LNCaP clone FGC (cell line): ENCODE measurements at places on chromosomes 7 and 10.

DNA sequence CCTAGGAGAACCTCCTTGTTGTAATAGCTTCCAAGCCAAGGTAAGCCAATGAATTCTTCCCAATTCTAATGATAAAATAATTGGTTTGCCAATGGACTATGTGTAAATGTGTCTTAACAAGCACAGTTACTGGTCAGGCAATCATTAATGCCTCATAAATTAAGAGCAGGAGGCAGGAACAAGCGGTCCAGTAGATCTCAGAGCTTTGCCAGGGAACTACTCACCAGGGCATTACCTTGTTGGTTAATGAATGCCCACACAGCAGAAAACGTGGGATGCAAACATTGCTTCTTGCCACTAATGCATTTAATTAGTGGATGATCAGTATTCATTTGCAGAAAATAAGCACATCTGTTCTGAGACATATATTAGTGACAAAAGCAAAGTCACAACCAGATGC lies 26.7 kb upstream of the ZNF800 start:
- no peak for DNase-seq

- no peak for DNase-seq
Measured at GRCh38 chr10:78568620-78569019, 500.1 kb upstream of the ZMIZ1 start.

GRCh38 chr7:70512761-70513160 lies 619.2 kb upstream of the GALNT17 start:
- no peak for DNase-seq

GRCh38 chr7:117324960-117325359 lies 2.1 kb upstream of the WNT2 start:
- DNase-seq = no peak

DNA sequence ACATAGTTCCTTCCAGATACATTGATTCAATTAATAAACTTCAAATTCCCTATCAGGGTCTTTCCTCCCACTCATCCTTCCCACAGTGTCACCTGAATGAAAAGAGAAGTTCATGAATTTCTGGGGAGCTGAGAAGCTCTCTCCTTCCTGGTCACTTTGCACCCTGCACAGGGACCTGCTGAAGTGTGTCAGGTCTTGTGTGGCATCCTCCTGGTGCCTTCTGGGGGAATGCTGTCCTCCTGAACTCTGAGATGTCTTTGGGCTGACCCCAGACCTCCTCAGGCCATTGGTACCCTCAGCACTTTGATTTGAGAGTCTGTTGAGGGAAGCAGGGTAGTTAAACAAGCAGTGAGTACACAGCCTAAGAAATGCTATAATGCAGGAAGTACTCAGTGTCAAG lies 39.5 kb upstream of the ITGA8 start:
- no peak for DNase-seq

GRCh38 chr7:22782616-22783232 lies 39.9 kb downstream of the TOMM7 start:
- peak; percentile 1 for DNase-seq

DNA sequence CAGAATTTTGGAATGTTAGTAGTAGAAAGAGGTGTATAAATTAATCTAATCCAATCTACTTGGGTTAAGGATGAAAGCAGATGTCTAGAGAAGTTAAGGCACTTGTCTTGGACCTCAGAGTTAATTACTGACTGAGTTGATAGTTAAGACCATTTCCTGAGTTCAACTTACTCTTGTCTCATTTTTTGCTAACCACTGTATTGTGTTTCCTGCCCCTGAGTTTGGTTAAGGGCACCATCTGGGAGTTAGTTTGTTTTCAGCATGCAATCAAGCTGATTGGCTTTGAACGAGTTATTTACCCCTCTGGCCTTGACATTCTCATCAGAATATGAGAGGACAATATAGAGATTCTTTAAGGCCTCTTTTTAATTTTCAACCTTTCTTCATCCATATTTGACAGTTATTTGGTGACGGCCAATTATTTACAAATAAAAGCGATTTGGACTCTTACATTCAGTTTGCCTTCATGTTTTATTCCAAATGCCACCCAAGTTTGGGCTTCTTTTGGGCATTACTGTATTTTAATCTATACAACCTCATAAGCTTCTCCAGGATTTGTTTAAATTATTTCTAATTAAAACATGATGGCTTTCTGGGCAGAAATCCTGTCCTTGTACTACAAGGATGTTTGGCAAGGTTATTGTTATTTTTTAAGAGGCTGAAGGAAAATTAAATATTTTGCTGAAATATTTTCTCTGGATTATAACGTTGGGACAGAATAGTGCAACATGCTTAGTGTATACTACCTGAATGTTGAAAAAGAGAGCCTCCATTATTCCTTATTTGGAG lies 225.0 kb downstream of the CACNB2 start:
- no peak for DNase-seq

DNA sequence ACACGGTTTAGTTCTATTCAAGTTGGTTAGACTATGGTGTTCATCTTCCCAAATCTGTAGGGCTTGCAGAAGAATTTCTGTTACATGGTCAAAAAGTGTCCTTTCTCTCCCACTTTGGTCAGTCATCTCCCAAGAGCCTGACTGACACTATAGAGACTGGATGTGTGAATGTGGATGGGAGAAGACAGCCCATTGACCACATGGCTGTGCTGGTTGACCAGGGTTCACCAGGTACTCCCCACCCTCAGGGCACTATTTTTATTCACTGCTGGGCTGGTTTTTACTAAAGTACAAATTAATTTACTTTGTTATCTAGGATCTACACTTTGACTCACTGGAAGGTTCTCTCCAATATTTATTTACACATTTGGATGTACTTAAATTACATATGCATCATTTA lies 2.3 kb downstream of the ZNF804B start:
- DNase-seq = no peak

GRCh38 chr7:143289421-143289820 lies 1.3 kb downstream of the CASP2 start:
- DNase-seq = no peak

GRCh38 chr10:7529638-7530037 lies 118.8 kb upstream of the SFMBT2 start:
- peak; percentile 33 for DNase-seq

DNA sequence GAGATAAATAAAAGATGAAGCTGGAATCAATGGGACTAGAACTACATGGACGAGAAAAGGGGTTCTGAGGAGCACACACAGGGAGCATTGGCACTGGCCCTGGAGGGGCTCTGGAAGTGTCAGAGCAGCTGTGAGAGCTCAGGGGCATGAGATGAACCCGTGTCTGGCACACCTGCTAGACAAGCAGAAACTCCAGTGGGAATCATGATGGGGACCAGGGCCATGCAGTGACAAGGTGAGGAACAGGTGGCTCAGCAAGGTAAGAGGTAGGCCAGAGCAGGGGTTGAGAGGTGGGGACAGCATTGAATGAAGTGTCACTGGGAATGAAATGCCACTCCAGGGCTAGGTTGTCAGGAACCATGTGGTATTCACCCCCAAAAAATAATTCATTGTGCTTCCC lies 588.5 kb downstream of the GRID1 start:
- no peak for DNase-seq

- DNase-seq = peak; percentile 75
Measured at GRCh38 chr10:329361-330099, 194.3 kb downstream of the ZMYND11 start.

DNA sequence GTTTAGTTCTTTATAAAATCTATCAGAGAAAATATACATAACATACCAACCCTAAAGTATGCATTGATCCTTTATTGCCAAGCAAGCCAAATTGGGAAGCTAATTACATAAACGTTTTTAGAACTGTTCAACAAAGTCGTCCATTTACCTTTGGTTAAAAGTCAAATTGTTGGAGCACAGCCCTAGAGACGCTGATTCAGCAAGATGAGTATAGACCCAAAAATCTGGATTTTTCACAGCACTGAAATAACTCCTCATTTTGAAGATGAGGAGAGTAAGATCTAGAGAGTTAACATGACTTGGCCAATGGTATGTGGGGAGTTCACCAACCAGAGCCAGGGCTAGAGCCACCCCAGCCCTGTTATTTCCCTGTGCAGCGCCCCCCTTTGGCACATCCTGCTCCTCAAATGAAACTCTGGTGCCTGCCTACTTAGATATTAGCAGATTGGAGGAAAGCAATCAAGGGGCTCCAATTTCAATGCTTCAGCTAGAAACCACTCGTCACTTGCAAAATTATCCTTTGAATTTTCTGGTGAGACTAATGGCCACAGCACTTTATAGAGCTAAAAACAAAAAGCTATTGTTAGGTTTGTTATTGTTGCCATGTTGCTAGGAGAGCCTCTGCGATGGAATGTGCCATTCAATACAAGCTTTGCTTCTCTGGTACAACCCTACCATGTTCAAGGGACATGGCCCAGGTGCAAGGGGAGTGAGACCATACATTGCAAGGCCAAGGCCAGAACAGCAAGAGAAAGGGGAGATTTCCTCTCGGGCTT lies 132.6 kb upstream of the ZEB1 start:
- DNase-seq = no peak

DNA sequence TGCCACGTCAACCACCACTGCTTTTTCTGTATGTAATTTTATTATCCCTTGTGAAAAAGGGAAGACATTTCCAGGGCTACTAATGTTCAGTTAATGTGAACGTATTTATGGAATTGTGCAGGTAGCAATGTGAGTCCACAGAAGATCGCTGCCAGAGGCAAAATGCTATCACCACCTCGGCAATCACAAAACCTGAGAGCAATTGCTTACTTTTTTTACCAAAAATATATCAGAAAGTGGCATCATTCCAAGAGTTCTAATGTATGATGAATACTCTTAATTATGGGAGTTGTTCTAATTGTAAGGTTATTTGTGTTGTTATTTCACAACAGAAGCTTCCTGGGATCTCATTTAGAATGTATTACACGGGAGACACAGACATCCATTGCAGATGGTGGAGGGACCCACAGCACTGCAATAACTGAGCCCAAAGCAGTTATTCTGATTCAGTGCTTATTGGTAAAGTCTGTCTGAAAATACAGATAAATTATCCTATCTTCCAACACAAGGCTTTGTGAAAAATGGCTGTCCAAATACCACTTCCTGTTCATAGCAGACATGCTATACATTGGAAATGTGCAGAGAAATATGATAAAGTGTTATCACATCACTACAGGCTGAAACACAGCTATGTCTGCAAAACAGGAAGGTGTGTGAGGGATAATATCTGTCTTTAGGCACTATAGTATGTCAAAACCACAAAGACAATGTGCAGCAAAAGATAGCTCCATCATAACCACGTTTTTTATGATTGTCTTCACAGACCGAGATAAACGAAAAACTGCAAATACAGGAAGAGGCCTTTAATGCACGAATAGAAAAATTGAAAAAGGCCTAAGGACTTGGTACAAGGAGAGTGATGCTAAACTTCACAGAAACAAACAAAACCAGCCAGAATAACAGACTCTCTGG lies 102.7 kb downstream of the CABCOCO1 start:
- no peak for DNase-seq
